ENCODE measurements at places on chromosomes 5 and 9. TPM values are rescaled to one million over a fixed set of nuclear protein-coding genes. Genes with fewer than 3 reads are reported as not detected.

The DRD1 gene
- 3.4 TPM for total RNA-seq

The SLC25A25 gene
- 29.4 TPM for total RNA-seq

The AK1 gene
- 22.5 TPM for total RNA-seq

The CATSPER3 gene
- not detected for total RNA-seq

The TAF11L10 gene
- not detected for total RNA-seq

The TSLP gene
- total RNA-seq, result not detected

The NINJ1 gene
- 7.8 TPM for total RNA-seq

The ANKRD34B gene
- total RNA-seq, result 0.31 TPM

The EXOC3 gene
- 38.5 TPM for total RNA-seq

The PKD2L2 gene
- not detected for total RNA-seq

The GARIN3 gene
- not detected for total RNA-seq

The FAM169A gene
- total RNA-seq, result 58.2 TPM

The PCDHB9 gene
- total RNA-seq, result 11.9 TPM

The SAPCD2 gene
- 2.5 TPM for total RNA-seq

The TBC1D9B gene
- total RNA-seq, result 75.1 TPM

The CDKN2B-AS1 gene
- 0.63 TPM for total RNA-seq

The ZNF367 gene
- 4.4 TPM for total RNA-seq

The KIF24 gene
- total RNA-seq, result 4.1 TPM

The SLC6A7 gene
- total RNA-seq, result 1.9 TPM

The VDAC1 gene
- total RNA-seq, result 167 TPM

The PAEP gene
- total RNA-seq, result not detected

The SRD5A1 gene
- 49.1 TPM for total RNA-seq

The SPOCK1 gene
- total RNA-seq, result 70.7 TPM

The MED27 gene
- 17.8 TPM for total RNA-seq

The ANKRD31 gene
- total RNA-seq, result 0.94 TPM

The SHB gene
- 25.7 TPM for total RNA-seq

The MEGF10 gene
- total RNA-seq, result 28.2 TPM

The OTULINL gene
- total RNA-seq, result 31.9 TPM

The SLC36A3 gene
- not detected for total RNA-seq

The NCS1 gene
- 150 TPM for total RNA-seq

The PALM2AKAP2 gene
- 4.4 TPM for total RNA-seq

The SLC25A2 gene
- total RNA-seq, result 0.63 TPM

The FAM81B gene
- total RNA-seq, result not detected

The JAKMIP2 gene
- 75.7 TPM for total RNA-seq

The CENPK gene
- total RNA-seq, result 11.3 TPM

The SHISAL2B gene
- not detected for total RNA-seq

The DHX29 gene
- total RNA-seq, result 51.0 TPM

The TEX53 gene
- total RNA-seq, result not detected

The TMEM232 gene
- 24.1 TPM for total RNA-seq

The OR5C1 gene
- total RNA-seq, result not detected

The TERT gene
- not detected for total RNA-seq

The NEUROG1 gene
- 1.6 TPM for total RNA-seq

The OR2S2 gene
- total RNA-seq, result not detected

The FBP2 gene
- total RNA-seq, result not detected

The TCERG1 gene
- 197 TPM for total RNA-seq

The NUDT12 gene
- total RNA-seq, result 22.2 TPM

The SEC16A gene
- total RNA-seq, result 29.7 TPM

The GHR gene
- 2.2 TPM for total RNA-seq

The ORM2 gene
- total RNA-seq, result not detected

The LAMC3 gene
- total RNA-seq, result 2.2 TPM

Data from parietal lobe (tissue), 2 donors.